Activated CD4-positive, CD25-positive, alpha-beta regulatory T cell (primary cell): ENCODE measurements at places on chromosomes 6 and 20.

- no peak for DNase-seq
These were observed 49.6 kb upstream of the PDE7B start for GRCh38 chr6:135801755-135802465.

- no peak for DNase-seq
These were observed 137.4 kb downstream of the TFAP2C start for GRCh38 chr20:56766528-56766927.

GRCh38 chr20:17223553-17223952, 3.3 kb upstream of the PCSK2 start:
- no peak for DNase-seq

DNA sequence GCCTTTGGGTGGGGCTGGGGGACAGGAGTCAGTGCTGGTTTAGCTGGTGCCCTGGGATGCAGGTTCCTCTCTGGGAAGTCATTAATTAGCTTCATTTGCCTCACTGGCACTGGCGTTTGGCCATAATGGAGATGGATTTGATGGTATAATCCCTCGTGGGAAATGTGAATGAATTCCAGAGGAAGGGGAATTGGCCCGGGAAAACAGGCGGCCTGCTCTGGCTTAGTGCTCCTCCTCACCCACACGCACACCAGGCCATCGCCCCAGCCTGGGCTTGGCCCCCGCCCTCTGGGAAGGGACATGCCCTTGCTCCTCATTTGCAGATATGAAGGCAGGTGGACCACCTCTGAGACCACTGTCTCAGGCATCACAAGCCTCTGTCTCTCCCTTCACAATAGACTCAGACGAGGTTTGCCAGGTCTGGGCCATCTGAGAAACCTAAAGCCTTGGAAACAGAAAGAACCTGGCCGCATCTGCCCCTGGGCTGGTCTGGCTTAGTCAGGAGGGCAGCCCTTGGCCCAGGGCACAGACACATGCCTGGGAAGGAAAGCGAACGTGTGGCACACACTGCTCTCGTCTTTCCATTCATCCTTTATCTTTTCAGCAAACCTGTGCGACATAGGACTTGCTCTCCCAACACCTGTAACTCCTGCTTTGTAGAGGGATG, 199.2 kb upstream of the CDH4 start:
- no peak for DNase-seq
